ENCODE measurements at places on chromosomes 4 and X.
A peak's percentile ranks its signal among the peaks of the same experiment; 100 is the strongest.

GRCh38 chr4:20433097-20433705, 181.5 kb downstream of the SLIT2 start:
- no peak for DNase-seq

- peak; percentile 30 for DNase-seq
These were observed 37.2 kb downstream of the RTL9 start for GRCh38 chrX:110395877-110396276.

GRCh38 chr4:28682847-28683246, 1822.2 kb downstream of the STIM2 start:
- DNase-seq = no peak

- no peak for DNase-seq
These were observed 205.7 kb downstream of the CAMK2D start for GRCh38 chr4:113555868-113556267.

DNA sequence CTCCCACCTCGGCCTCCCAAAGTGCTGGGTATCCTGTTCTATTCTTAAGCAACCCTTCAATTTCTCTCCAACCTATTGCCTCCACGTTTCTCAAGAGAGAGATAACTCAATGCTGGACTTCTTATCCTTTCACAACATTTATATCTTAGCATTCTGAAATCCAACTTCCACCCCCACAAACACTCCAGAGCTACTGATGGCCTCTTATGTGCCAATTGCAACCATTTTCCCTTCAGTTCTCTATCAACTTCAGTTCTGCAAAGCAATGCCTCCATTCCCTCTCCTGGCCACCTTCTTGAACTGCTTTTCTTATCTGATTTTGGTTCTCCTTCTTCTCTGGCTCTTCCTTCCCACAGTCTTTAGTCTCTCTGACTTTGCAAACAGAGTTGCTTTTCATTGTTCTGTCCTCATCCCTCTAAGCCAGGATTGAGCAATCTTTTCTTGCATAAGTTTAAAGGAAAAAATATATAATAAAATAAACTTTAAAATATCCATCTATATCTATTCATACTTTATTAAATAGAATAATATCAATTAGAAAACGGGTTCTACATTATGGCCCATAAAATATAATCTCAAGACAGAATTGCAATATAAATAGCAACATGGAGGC, 3.6 kb upstream of the STBD1 start:
- no peak for DNase-seq

DNA sequence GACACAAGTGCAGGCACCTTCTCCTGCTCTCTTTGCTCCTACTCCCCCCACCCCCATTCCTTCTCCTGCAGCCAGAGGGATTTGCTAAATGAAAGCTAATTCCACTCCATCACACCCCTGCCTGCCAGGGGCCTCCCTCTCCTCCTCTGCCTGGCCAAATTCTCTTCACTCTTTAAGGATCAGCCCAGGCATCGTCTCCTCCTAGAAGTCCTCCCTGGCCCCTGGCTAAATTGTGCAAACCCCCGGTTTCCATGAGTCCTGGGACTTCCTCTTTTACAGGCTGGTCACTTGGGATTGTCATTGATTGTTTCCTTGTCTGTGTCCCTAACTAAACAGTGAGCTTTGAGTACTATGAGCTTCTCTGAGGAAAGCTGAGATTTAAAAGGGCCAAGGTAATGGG, 8.7 kb upstream of the ABLIM2 start:
- no peak for DNase-seq

DNA sequence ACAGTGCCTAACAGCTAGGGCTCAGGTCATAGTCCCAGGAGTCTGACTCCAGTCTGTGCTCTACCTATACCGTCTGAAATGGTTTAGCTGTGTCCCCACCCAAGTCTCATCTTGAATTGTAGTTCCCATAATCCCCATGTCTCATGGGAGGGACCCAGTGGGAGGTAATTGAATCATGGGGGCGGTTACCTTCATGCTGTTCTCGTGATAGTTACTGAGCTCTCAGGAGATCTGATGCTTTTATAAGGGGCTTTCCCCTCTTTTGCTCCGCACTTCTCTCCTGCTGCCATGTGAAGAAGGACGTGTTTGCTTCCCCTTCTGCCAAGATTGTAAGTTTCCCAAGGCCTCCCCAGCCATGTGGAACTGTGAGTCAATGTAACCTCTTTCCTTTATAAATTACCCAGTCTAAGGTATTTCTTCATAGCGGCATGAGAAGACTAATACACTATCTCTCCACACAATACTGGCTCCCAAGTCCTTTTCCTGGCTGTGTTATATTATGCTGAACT, 110.8 kb downstream of the AFAP1 start:
- no peak for DNase-seq
